ENCODE measurements at places on chromosomes 7 and 10.

- no peak for DNase-seq
Measured at GRCh38 chr10:127947211-127947610, 40.3 kb downstream of the PTPRE start.

- DNase-seq: no peak
Measured at GRCh38 chr10:58843760-58844159, 331.1 kb downstream of the BICC1 start.

DNA sequence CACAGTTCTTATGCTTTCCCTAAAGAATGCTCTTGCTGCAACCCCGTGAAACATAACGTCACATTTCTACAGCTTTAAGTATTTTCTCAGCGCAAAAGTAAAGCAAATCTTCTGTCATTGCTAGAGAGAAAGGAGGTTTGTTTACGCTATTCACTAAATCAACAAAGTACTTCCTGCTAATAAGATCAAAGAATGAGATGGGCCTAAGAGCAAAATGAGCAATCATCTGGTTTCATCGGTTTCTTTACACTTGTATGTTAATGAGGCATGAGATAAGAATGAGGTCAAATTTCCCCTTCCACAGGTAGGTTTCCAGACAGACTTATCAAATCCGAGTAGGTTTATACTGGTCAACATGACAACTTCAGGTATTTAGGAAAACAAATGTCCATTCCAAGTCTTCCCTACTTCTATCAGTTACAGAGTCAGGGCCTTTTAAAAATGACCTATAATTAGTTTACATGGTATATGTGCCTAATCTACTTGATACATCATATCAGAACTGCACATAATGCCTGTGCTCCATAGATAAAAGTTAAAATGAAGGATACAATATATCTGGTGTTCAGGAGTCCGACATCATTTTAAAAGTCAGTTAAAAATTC lies 8.4 kb downstream of the USP6NL start:
- DNase-seq: no peak

- DNase-seq: no peak
Measured at GRCh38 chr10:120456626-120457430, at the start of gene PLPP4. Gene PLPP4 (plus strand): TSS chr10:120457227. CDS start chr10:120457306, 79 bp downstream.

GRCh38 chr7:35762781-35763180 lies 38.1 kb upstream of the SEPTIN7 start:
- DNase-seq: no peak

- DNase-seq: no peak
Measured at GRCh38 chr7:47154791-47155190, 427.1 kb downstream of the TNS3 start.
